RWPE1 (cell line): ENCODE measurements at places on chromosomes 5 and 9.

DNA sequence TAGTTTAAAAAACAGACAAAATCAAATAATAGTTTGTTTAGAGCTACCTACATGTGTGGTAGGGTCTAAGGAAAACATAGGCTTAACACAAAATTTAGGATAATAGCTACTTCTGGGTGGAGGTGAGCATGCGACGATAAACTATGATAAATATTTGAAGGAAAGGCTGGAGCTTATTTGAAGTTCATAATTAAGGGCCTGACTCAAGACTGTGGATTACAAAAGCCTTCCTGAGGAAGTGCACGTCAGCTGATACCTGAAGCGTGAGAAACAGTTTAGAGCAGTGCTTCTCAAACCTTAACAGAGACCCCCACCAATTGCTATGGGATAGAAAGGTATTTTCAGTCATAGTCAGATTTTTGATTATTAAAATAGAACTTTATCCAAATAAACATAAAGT is 20.4 kb upstream of the UBLCP1 start:
- no peak for DNase-seq

DNA sequence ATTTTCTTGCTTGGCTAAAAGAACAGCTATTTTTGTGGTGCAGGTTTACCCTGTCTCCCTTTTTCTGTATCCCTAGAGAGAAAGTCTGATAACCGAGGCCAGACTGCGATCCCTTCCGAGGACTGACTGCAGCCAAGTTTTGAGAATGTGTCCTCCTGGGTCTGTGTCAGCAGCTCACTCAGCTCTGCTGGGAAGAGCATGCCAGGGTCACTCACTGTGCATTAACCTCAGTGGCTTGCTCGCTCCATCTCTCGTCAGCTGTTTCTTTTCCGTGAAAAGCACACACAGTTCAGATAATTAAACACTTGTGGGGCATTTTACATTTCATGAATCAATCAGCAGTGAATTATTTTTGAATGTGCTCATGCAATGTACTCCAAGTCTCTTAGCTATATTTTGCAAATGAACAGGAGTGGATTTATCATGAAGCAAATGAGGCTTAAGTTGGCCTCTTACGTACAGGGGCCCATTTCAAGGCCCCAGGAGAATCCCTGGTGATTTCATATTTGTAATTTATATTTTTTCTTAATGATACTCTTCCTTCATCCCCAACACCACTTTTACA is 252.1 kb downstream of the SMARCA2 start:
- DNase-seq = no peak

DNA sequence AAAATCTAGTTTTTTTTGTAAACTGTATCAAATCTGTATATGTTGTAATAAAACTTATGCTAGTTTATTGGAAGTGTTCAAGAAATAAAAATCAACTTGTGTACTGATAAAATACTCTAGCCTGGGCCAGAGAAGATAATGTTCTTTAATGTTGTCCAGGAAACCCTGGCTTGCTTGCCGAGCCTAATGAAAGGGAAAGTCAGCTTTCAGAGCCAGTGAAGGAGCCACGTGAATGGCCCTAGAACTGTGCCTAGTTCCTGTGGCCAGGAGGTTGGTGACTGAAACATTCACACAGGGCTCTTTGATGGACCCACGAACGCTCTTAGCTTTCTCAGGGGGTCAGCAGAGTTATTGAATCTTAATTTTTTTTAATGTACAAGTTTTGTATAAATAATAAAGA is 24.3 kb downstream of the HMGCR start:
- DNase-seq = no peak

DNA sequence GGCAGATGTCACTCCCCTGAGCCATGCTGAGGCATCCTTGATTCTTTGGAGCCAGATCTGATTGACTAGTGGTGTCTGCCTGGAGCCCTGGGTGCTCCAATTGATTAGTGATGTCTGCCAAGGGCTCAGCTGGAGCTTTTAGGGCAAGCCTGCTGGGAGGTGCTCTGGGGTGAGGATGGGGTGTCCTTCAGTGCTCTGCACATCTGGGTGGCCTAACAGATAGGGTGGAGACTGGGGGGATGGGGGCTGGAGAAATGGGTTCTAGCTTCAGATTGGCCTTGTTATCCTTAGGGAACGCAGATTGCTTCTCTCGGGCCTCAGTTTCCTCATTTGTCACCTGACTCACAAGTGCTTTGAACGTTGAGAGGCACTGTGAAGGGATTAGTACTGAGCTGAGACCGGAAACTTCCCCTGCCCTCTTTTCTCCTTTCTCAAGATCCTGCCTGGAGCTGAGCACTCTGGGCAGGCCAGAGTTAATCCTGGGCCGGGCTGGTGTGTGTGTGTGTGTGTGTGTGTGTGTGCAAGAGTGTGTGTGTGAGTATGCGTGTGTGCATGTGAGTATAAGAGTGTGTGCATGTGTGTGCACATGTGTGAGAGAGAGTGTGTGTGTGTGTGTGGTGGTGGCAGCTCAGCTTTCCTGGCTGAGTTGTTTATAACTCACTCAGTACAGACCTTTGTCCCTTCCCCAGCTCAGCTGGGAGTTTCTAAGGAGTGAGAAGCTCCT is 5.6 kb upstream of the IER5L start:
- DNase-seq = no peak

- no peak for DNase-seq
Measured at GRCh38 chr5:50969151-50970031, 303.0 kb downstream of the PARP8 start.
